ENCODE measurements at places on chromosomes 7 and 10.

GRCh38 chr10:80492848-80493521 lies 38.9 kb downstream of the TSPAN14 start:
- DNase-seq: no peak

DNA sequence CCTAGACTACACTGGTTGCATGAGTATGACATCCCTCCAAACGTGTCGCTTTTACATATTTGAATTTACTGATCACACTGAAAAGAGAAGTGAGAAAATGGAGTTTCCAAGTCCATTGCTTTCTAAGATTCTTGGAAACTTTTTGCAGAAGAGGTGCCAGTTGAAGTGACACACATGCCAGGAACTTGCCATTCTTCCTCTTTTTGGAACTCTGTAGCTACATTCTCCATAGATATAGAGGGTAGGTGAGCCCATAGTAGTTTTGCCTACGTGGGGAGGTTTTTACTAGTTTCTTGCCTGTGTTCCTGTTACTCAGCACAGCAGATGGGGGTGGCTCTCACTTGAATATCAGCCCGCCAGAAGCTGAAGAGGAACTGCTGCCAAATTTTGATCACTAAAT lies 286.6 kb upstream of the NRP1 start:
- DNase-seq: no peak

DNA sequence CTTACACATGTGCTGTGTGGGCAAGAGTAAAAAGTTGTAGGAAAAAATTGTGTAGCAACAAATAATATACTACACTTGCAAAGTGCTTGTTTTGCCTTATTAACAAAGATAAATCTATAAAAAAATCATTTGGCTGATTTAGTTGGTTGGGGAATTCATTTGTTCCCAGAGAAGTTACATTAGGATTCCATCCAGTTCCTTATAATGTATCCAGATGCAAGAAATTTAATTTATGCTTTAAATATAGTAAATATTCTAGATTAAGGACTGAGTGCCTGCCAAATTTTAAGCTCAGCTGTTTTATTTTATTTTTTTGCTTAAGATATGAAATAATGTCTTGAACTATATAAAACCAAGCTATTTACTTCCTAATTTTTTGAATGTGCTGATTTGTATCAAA lies 1169.9 kb downstream of the NXPH1 start:
- no peak for DNase-seq

DNA sequence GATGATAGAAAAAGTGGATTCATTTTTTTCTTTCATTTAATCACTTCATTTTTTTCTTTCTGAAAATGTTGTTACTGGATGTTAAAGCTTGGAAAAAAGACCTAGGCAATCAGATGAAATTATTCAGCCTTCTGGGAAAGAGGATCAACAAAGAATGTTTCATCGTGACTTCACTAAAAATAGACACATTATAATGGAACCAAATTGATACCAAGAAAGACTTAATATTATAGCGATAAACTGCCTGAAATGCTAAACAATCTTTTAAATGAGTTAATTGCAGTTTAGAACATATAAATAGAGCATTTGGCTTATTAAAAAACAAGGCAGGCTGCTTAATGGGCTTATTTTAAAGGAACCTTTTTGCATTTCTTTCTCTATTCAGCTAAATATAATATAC lies 25.6 kb upstream of the TMEM229A start:
- DNase-seq: no peak

DNA sequence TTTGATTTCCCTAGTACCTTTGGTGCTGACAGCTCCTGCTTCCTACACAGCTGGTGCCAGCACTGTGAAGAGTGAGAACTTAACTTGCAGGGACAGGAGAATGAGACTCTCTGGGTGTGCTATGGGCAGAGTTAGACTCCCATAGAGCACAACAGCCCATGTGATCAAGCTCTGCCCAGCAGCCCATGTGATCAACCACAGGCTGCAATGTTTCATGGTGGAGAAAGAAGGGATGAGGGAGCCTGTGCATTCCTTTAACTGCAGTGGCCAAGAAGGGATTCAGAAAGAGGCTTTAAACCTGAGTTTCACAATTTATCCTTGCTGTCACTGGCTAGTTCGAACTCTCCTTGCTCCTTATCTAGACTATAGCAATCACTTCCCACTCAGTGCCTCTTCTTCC lies 10.0 kb upstream of the MEST start:
- DNase-seq: no peak

GRCh38 chr7:55131142-55131929 lies 112.5 kb downstream of the EGFR start:
- DNase-seq: no peak

GRCh38 chr10:43852644-43853214 lies 204.0 kb upstream of the ZNF32 start:
- DNase-seq: no peak

- DNase-seq: no peak
Observed at GRCh38 chr10:69262292-69262751, 16.0 kb upstream of the HK1 start.

GRCh38 chr10:22246680-22247391 lies 29.0 kb upstream of the EBLN1 start:
- DNase-seq: no peak

- no peak for DNase-seq
Observed at GRCh38 chr7:138729444-138729843, 28.3 kb upstream of the SVOPL start.

DNA sequence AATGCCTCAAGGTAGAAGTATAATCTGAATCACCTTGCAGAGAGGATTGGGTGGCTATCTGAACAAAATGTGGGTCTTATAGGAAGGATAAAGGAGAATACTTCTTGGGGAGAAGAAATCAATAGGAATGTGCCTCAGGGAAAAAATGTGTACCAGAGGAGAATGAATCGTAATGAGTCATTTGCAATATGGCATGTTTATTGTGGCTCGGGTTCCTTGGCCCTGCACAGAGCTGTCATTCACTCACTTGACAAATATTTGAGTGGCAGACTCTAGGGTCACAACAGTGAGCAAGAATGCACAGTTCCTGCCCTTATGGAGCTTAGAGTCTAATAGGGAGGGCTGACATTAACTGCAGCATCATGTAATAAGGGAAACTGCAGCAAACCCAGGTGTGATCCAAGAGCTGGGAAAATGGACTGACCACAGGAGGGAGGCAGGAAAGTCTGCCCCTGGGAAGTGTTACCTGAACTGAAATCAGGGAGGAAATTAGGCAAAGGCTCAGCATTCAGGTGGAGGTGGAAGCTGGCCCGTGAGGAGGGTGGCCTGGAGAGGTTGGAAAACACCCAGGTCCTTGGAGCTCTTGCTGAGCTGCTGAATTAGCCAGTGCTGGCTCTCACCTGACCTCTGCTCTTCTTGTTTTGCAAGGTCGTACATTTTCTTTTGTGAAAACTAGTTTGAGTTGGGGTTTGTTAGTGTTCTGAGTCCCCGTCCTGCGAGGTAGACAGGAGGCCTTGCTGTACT lies 203.9 kb downstream of the FRMD4A start:
- DNase-seq: no peak

- DNase-seq: no peak
Observed at GRCh38 chr7:51236470-51237132, 80.0 kb downstream of the COBL start.

DNA sequence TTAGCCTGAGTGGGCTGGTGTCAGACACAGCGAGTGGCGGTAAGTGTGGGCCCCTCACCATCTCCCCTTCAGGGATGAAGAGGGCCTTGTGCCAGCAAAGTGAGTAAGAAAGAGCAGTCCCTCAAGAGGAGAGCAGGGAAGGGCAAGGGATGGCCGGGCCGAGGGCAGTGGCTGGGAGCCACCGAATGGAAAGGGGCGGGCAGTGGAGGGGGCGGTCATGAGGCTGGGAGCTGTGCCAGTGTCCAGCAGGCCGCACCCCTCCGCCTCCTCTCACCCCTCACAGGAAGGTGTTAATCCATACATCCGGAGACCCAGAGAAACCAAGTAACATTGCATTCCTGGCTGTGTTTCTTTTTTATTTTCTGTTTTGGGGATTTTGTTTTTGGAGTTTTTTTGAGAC lies 28.6 kb upstream of the RASGEF1A start:
- DNase-seq: no peak

GRCh38 chr10:21334891-21335696 lies 190.4 kb downstream of the SKIDA1 start:
- DNase-seq: no peak

DNA sequence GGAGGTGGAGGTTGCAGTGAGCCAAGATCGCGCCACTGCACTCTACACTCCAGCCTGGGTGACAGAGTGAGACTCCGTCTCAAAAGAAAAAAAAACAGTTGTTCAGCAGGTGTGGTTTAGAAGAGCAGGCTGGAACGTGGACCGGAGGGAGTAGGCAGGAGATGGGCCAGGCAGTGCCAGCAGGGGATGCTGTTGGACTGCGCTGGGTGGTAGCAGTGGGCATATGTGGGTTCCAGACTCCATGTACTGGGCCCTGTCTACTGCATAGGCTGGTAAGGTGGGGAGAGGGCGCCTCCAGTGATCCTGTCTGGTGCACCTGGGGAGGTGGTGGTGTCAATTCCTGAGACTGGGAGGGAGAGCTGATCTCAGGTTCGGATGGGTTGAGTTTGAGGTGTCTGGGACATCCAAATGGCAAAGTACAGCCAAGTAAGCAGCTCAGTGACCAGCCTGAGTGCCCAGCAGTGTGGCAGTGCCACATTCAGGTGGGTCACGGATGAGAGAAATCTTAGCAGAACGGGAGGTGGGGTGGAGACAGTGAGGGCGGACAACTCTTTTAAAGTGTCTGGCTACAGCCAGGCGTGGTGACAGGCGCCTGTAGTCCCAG lies 25.9 kb downstream of the SFXN4 start:
- no peak for DNase-seq

DNA sequence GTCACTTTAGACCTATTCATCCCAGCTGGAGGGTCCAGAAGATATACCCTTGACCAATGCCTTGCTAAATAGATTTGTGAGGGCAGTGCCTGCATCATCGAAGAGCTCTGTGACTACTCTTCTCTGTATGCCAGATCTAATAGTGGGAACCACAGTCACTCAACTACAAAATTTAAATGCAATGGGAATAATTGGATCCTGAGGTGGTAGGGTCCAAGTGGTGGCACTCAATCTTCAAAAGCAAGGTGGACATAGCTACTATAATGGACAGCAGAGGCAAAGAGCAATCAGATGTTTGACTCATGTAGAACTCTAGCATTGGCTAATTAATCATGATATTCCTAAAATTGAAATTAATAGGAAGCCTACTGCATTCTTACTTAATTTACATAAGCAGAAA lies 554.3 kb upstream of the GRM3 start:
- DNase-seq: no peak

- DNase-seq: no peak
Observed at GRCh38 chr7:155351120-155351870, 53.6 kb downstream of the INSIG1 start.

GRCh38 chr7:47873762-47874161 lies 74.5 kb downstream of the PKD1L1 start:
- DNase-seq: no peak

GRCh38 chr7:7882888-7883287 lies 85.7 kb upstream of the GLCCI1 start:
- DNase-seq: no peak

GRCh38 chr10:115665549-115665948 lies 572.4 kb downstream of the ATRNL1 start:
- no peak for DNase-seq

- DNase-seq: no peak
Observed at GRCh38 chr7:47775238-47775637, 173.0 kb downstream of the PKD1L1 start.

- DNase-seq: no peak
Observed at GRCh38 chr10:109982123-109982522, 25.7 kb upstream of the ADD3 start.

DNA sequence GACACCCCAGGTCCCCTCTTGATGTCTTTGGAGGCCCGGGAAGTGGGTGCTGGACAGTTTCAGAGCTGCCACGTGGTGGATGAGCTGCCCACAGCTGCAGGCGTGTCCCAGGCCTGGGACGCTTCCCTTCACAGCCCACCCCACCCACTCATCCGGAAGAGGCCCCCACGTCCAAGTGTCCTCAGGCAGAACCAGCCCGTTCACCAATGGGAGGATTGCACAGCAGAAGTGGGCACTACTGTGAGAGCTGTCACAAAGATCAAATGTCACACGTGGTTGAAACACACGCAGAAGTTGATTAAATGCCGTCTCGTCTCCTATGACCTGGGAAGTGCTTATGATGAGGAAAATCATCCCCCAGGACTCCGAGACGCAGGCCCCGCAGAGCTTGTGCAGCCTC lies 52.9 kb downstream of the STK32C start:
- no peak for DNase-seq

DNA sequence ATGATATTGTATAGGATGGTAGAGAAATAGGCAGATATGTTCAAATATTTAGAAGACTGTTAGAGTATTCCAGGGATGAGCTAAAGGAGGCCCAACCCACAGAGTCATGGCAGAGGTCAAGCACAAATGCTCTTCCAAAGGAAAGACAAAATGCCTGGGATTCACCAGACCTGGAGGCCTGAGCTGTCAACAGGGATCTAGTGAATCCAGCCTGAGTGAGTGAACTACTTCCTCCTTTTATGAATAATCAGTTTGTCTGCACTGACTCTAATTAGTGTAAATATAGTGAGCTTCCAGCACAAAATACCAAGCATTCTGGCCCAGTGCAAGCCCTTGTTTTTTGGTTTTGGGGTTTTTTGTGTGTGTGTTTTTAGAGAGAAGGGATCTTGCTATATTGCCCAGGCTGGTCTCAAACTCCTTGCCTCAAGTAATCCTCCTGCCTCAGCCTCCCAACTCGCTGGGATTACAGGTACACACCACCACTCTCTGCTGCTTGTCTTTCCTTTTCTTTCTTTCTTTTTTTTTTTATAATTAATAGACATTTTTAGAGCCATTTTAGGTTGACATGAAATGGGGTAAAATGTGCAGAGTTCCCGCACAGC lies 244.4 kb downstream of the SKIDA1 start:
- no peak for DNase-seq

DNA sequence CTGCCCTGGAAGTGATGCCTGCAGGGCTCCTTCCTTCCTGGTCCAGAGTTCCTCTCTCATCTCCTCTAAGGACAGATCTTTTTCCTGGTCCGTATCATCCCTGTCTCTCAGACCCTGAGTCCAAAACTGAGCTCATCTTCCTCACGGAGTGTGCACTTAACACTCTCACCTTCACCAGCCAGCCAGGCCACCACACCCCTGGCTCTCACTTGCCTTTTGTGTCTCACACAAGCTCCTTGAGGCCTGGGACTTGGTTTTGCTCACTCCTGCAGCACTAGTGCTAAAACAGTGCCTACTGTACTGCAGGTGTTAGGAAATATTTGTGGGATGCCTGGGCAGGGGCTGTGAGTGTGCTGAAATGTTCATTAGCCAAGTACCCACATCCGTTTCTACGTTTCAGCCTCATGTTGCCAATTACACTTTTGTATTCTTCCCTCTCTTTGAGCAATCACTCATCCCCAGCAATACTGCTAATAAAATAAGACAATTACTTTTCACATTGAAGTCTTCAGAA lies 21.4 kb upstream of the PARP12 start:
- no peak for DNase-seq

All from NCI-H2227 treated with DMSO at 0.1 percent for 48 hours (cell line).